NB4 (cell line): ENCODE measurements at places on chromosomes 12 and 14.

DNA sequence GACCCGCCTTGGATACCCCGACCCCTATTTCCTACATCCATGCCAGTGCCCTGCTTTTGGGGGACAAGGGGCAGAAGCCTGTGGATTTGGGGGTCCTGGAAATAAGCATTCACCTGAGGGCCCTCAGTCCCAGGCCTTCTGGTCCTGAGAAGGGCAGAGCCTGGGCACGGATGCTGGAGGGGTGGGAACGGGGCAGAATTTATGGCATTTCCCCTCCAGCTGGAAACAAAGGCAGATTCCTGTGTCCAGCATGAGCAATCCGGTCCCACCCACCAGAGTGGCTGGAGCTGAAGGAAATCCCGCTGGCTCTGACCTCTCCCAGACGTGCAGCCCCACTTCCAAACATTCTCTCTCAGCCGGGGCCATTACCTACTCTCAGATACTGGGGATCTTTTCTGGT is 9.3 kb downstream of the ANKRD33 start:
- DNase-seq = no peak

- DNase-seq = peak; percentile 61
These were observed 507 bp downstream of the BAZ2A start for GRCh38 chr12:56629459-56630179.

DNA sequence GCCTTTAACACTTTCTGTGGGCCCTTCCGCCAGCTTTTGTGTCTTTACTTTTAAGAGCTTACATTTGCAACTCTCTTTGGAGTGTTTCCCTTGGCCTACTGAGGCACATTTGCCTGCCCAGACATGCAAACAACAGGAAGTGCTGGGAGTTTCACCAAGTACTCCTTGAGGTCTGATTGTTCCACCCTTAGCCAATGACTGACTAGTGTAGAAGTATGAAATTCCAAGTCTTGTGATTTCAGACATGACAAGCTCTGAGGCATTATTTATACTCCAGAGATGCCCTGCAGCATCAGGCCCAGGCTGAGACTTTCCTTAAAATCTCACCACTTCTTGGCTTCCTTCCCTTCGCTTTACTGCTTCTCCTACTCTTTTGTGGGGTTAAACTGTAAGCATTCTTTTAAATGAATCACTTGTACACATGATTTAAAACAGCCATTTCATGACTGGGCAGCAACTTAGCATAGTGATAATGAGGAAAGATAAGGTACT is 174.1 kb downstream of the SLC6A15 start:
- no peak for DNase-seq

DNA sequence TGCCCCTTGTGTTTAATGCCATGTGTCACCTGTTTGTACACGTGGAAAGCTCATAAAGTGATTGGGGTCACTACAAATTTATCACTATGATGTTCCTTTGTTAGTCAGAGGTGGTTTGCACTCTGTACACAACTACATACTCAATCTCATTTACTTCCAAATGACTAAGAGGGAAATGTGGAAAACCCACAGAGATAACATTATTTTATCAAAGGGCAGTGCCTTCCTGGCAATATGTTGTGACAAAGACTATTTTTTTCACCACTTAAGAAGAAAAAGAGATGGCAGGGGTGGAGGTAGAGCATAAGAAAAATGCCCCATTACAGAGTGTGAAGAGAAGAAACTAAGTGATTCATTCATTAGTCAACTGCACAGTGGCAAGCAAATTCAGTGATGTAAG is 1064.1 kb upstream of the FLRT2 start:
- DNase-seq = no peak

DNA sequence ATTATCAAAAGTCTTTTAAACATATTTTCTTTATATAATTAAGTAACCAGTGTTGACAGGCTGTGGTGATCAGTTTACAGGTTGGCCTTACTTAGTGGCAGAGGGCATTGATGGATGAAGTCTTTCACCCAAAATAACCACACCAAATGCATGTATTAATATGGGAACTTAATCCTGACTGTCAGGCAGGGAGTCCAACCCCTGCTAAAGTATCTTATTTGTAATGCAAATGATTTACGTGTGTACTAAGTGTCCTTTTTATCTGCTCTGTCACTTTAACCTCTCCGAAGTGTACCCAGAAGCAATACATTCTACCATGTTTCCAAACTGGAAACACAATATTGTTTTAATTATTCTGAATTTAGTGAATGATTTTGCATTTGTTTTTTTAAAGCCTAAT is 1.4 kb downstream of the MYBPC1 start:
- DNase-seq = no peak

GRCh38 chr12:130969223-130969622 is 15.5 kb downstream of the ADGRD1 start:
- no peak for DNase-seq

DNA sequence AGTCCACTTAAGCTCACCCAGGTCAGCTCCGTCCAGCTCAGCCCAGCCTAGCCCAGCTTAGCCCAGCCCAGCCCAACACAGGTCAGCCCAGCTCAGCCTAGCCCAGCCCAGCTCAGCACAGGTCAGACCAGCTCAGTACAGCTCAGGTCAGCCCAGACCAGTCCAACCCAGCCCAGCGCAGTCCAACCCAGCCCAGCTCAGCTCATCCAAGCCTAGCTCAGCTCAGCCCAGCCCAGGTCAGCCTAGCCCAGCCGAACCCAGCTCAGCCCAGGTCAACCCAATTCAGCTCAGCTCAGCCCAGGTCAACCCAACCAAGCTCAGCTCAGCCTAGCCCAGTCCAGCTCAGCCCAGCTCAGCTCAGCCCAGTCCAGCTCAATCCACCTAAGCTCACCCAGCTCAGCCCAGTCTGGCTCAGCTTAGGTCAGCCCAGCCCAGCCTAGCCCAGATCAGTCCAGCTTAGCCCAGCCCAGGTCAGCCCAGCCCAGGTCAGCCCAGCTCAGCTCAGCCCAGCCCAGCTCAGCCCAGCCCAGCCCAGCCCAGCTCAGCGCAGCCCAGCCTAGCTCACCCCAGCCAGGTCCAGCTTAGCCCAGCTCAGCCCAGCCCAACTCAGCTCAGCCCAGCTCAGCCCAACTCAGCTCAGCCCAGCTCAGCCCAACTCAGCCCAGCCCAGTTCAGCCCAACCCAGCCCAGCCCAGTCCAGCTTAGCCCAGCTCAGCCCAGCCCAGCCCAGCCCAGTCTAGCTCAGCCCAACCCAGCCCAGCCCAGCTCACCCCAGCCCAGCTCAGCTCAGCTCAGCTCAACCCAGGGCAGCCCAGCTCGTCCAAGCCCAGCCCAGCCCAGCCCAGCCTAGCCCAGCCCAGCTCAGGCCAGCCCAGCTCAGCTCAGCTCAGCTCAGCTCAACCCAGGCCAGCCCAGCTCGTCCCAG is 184.0 kb downstream of the TMEM121 start:
- peak; percentile 36 for DNase-seq

DNA sequence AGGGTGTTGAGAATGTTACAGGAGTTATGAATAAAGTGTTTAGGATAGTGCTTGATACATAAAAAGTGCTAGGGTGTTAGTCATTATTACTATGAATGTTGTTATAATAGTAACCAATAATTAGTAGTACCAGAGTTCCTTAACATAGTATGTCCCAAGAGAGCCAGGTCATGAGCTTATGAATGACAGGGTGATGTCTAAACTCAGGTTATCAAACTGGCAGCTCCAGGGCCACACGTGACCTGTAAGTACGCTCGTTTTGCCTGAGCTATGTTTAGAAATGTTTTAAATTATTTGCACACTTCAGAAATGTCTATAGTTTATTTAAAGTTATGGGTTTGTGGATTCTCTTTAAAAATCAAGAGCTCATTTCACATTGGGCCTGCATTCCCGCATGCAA is 14.1 kb upstream of the GRIP1 start:
- no peak for DNase-seq

DNA sequence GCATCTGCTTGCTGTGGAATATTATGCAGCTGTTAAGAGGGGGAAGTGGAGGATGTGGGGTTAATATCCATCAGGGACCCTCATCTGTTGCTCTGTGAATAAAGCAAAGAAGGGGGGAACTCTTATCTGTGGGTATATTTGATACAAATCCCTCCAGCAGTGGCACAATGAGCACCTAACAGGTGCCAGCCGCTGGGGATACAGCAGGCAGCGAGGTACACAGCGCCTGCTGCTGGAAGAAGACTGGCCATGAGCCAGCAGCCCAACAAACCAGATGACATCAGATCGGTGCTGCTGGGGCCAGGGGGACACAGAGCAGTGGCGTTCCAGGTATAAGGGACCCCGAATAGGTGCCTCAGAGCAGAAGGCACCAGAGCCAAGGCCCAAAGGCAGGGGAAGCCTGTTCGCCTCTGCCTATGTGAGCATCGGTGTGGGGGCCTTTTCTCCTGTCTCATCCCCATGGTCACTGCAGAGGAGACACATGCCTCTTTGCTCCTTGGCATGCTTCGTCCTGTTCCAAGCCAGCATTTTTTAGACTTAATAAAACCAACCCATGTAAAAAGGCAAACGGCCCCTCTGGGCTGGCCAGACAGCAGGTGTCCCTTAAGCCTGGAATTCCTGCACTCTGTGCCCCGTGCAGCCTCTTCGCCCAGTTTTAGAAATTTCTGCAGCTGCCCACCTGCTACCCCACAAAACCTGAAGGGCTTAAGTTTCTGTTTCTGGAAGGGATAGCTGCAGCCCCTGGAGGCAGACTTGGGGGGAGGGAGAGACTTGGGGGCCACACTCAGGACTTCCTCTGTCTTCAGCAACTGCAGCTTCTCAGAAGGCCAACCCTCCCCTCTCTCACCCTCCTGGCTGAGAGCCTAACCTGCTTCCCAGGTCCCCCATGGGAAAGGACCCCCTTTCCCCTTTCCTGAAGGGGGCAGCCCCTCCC is 1.6 kb upstream of the CKB start:
- DNase-seq = no peak

GRCh38 chr14:21820631-21821030 is 147.0 kb upstream of the OR4E1 start:
- DNase-seq = no peak

DNA sequence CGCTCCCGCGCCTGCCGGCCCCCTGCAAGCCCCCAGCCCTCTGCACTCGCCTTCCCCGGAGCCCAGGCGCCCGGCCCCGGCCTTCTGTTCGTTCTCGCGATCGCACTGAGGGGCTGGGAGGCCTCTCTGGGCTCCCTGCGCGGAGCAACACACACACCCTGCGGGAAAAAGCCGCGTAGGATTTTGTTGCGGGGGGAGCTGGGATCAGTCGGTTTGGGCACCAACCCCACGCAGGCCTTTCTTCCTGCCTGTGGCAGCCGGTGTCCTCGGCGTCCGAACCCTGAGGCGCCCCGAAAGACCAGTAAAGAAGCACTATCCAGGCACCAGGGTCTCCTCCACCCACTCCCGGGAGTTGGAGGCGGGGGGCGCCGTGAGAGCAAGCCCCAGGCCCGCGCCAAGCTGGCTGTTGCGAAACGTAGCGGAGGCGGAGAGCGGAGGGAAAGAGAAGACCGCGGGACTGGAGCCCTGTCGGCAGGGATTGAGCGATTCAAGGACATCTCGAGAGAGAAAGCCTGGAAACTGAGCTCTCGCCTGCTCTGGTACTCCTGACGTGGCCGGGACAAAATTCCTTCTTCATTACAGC is 1.9 kb upstream of the HOXC5 start:
- DNase-seq = no peak

DNA sequence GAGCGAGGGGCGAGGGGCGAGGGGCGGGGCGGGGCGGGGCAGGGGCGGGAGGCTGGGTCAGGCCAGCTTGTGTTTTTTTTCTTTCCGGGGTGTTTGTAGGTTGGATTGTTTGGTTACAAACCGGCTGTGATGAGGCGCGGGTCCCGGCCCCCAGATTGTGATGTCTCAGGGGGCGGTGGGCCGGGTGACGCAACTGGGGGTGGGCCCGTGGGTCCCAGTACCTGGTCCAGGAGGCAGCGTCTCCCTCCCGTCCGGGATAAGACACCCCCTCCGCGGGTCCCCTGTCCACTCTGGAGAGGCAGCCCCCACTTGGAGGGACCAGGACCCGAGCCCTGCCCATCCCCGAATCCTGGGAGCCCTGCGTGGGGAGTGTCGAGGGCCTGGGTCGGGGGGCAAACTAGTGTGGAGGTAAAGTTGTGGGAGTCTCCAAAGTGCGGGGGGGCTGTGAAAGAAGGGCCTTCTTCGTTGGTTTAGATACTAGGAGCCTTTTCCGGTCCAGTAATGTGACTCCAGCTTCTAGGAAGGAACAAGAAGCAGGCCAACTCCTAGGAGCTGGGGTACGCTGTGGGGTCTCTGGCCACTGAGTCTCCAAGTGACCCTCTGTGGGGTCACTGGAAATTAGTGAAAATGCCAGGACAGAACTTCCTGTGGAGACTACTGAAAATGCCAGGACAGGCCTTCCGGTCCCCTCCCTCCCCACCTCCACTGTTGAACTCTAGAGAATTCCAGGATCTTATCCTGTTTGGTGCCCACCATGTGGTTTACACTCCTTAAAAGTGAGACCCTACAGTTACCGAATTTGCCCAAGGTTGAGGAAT is 579 bp upstream of the CLMN start:
- DNase-seq = no peak

GRCh38 chr14:76203086-76204001 is 51.6 kb downstream of the GPATCH2L start:
- DNase-seq = no peak

GRCh38 chr12:100610666-100611430 is 37.4 kb downstream of the GAS2L3 start:
- no peak for DNase-seq

GRCh38 chr14:76168531-76168930 is 16.8 kb downstream of the GPATCH2L start:
- no peak for DNase-seq

- DNase-seq = no peak
These were observed 54.5 kb upstream of the AMN start for GRCh38 chr14:102867826-102868580.

GRCh38 chr14:88521818-88522217 is 33.0 kb downstream of the PTPN21 start:
- DNase-seq = no peak

- DNase-seq = peak; percentile 7
These were observed 264.3 kb downstream of the PRKD1 start for GRCh38 chr14:29663281-29663801.

GRCh38 chr12:3944620-3945019 is 71.4 kb upstream of the PARP11 start:
- no peak for DNase-seq

- DNase-seq = no peak
These were observed 78.5 kb downstream of the ST8SIA1 start for GRCh38 chr12:22256041-22256441.

DNA sequence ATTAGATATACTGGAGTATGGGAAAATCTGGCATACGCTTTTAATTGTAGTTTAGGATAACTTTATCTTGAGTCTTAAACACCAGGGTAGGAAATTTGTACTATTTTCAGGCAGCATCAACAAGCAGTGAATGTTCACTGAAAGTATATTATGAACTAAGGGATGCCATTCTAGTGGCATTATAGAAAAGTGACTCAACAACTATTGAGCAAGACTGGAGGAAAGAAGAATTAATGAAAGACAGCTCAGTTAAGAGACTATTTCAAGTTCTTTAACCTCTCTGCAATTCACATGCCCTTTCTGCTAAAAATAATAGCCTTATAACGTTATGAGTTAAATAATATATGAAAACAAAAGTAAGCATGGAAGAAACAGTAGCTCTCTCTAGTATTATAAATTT is 343.1 kb downstream of the FSCB start:
- DNase-seq = no peak

- DNase-seq = peak; percentile 80
These were observed 10.1 kb downstream of the SLC25A29 start for GRCh38 chr14:100296106-100296651.
